Midbrain (tissue), 1 donor: ENCODE measurements at places on chromosomes 5 and 9.
A peak's percentile ranks its signal among the peaks of the same experiment; 100 is the strongest.

DNA sequence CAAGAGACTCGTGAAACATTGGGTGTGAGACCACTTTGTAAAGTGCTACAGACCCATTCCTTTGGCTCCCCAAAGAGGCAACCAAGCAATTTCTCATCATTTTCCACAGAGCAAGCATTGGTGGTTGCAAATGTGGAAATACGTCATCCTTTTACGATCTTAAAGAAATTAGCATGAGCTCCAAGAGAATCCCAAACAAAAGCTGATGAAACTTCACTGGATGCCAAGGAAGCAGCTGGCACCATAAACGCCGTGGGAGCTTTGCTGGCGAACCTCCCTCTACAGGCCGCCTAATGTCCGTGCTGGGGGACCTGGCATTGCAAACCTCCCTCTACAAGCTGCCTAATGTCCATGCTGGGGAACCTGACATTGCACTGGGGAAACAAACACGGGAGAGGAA is 432.4 kb downstream of the ACTL7B start:
- no peak for DNase-seq

DNA sequence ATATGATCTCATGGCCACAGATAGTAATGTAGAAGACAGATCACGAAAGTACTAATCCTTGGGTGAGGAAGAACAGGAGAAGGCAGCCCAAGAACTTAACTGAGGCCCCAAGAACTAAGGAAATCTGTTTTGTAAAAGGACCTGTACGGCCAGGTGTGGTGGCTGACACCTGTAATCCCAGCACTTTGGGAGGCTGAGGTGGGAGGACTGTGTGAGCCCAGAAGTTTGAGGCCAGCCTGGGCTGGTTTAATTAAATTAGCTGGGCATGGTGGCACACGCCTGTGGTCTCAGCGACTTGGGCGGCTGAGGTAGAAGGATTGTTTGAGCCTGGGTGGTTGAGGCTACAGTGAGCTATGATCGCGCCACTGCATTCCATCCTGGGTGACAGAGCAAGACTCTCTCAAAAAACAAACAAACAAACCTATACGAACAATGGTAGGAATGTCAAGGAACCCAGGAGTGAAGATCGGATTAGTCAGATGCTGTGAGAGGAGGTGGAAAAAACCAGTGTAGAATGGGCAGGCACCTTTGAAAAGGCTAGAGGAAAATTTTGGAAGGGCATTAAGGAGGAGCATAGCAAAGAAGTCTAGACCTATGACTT is 283.8 kb upstream of the DMRT1 start:
- DNase-seq, result no peak

- no peak for DNase-seq
Measured at GRCh38 chr9:71929791-71930440, 18.5 kb downstream of the C9orf85 start.

- DNase-seq, result no peak
Measured at GRCh38 chr5:150641824-150642566, 1.5 kb downstream of the SYNPO start.

GRCh38 chr9:93576258-93577077 is at the start of gene PHF2:
TSS of gene PHF2 (plus strand) at chr9:93576584. CDS start at chr9:93576774, 190 bp downstream.
- DNase-seq, result peak; percentile 36

- DNase-seq, result no peak
Measured at GRCh38 chr9:32705059-32705458, 69.6 kb upstream of the TAF1L start.

GRCh38 chr5:72163349-72163983 is 56.2 kb downstream of the MAP1B start:
- DNase-seq, result no peak

- no peak for DNase-seq
Measured at GRCh38 chr9:94159069-94159939, 75.0 kb downstream of the PTPDC1 start.

GRCh38 chr9:33429256-33429985 is 18.0 kb downstream of the AQP3 start:
- no peak for DNase-seq

DNA sequence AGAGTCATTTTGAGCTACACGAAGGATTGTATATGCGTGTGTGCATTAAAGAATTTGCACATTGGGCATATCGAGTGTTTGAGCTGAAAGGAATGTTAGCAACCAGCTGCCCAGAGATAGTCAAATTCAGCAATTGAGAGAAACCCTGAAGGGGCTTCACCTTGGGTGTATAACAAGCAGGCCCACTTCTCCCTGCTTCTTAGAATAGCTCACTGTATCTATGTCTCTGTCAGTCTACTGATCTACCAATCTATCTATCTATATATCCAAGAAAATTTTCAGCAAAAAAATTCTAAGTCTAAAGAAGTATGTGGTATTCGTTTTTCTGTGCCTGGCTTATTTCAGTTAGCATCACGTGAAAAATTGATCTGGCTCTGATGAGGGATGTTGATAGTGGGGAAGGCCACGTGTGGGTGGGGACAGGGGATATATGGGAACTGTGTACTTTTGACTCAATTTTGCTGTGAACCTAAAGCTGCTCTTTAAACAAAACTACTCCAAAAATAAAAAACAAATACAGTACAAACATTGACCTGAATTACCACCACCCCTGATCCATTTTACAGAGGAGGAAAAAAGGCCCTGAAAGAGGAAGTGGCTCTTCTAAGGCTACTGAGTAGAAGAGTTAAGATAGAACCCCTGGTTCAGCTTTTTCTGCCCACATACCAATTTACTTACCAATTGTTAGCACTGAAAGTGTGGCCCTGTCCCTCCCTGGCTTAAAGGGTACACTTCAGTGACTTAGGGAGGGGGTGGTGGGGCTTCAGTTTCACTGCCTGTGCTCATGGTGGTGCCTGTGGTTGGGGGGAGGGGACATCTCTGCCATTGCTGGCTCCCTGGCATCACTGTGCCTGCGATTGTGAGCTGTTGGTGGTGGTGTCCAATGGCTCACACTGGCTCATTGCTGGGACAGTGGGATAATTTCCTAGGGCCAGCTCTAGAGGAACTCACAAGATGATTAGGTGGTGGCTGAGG is 141.8 kb downstream of the DOCK2 start:
- no peak for DNase-seq

DNA sequence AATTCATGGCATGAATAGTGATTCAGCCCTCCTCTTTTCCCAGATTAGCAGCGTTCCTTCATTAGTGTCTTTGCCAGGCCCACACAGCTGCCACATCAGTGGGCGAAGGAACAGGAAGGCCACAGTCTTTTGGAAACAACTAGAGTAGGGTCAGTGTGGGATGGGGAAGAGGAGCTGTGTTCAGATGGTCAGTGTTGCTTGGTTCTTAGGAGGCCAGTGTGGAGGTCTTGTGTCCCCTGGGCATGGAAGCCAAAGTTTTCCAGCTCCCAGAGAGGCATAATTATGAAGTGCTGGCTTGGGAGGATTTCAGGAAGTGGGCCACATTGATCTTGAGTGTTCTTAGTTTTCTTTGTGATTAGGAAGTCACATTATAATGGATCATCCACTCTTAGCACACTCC is 269.6 kb downstream of the PSAT1 start:
- no peak for DNase-seq

GRCh38 chr5:89425062-89425461 is 542.1 kb upstream of the MEF2C start:
- DNase-seq, result no peak

GRCh38 chr5:65050826-65051498 is 282.2 kb downstream of the CWC27 start:
- DNase-seq, result no peak

- DNase-seq, result no peak
Measured at GRCh38 chr9:33921967-33922895, 105.3 kb downstream of the UBE2R2 start.

DNA sequence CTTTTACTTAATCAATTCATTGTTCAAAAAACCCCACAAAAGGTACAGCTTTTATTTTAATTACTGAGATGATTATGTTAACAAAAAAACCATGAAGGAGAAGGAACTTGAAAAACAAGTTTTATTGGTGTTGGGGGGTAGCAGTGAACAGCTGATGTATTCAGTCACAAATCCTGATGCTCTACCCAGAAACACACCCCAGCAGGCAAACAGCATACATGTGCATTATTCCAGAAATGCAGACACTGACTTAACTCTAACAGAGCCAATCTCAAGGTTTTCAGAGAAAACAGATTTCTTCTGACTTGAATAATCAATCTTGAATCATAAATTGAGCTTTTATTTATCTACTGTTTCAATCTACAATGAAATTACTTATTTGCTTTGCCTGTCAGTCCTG is 175.2 kb downstream of the ZSWIM6 start:
- DNase-seq, result no peak

DNA sequence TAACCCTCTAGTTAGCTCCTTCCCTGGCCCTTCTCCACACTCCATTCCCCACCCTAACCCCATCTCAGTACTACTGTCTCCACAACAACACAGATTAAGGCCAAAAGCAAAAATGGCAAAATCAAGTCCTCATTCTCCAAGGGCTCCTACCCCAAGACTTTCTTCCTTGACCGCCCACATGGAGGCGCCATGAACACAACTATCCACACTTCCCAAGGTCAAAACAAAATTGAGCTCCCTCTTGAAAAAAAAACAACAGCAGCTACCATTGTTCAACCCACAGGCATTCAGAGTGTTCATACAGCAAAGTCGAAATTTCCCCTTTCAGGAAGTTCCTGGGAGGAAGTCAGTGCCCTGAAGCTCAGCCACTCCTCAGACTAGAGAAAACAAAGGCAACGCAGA is 54.4 kb downstream of the GNAQ start:
- peak; percentile 84 for DNase-seq

GRCh38 chr9:130997925-130998596 is 10.9 kb upstream of the LAMC3 start:
- peak; percentile 79 for DNase-seq

GRCh38 chr9:119322184-119322583 is 47.1 kb downstream of the BRINP1 start:
- no peak for DNase-seq

DNA sequence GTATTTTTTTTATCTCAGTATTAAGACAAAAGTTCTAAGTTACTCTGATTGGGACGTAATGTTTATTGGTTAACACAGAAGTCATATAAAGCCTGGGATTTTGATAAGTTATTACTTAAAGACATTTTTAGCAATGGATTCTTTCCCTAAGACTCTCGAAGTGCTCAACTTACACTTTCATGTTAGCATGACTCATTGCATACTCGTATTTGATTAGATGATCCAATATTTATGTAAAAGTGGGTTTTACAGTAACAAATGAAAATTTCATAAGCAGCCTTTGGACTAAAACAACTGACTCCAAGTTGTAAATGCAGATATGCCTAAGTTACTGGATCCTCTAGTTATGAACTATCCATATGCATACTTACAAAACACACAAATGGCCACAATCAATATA is 567.7 kb upstream of the NUDT12 start:
- no peak for DNase-seq

- DNase-seq, result no peak
Measured at GRCh38 chr9:135343136-135343535, 136.4 kb upstream of the PPP1R26 start.

- no peak for DNase-seq
Measured at GRCh38 chr5:170937914-170938313, 76.1 kb downstream of the RANBP17 start.

DNA sequence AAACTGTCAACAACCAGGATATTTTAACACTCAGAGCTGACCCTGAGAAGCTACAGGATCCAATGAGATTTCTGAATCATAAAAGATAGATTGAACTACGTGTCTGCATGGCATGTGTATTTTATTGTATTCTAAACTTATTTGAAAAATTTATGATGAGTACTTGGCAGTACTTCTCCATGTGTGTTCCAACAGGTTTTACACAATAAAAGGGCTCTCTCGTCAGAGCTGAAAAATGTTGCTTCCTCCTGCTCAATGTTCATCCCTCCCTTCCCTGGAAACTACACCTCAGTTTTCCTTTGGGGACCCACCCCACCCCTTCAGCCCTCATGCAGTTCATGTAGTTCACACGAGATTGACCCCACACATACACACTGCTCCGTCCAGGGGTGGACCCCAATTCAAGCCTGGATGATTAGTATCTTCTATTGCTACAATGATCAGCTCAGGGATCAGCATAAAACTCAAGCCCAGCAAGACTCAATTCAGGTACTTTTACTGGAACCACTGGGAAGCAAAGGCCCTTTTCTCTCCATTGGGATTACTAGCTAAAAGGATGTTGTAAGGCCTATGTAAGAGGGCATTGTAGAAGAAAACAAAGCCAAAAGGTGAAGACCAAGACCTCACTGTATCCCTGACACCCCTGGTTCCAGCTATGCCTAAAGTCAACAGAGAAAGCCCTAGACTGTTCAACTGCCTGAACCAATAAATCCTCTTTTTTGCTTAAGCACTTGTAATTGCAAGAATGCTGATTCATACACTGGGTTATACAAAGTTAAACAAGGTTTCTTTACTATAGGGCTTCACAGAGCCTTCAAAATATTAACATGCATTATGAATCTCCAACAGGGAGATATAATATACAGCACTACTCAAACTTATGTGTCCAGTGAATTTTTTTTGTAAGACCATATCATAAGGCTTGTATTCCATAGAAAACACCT is 112.6 kb downstream of the SAXO1 start:
- DNase-seq, result no peak

GRCh38 chr9:123338710-123339665 is 17.0 kb upstream of the CRB2 start:
- no peak for DNase-seq

- no peak for DNase-seq
Measured at GRCh38 chr9:93308676-93309075, 124.7 kb downstream of the WNK2 start.
